ENCODE measurements at places on chromosomes 4 and X. TPM values are rescaled to one million over a fixed set of nuclear protein-coding genes. Genes with fewer than 3 reads are reported as not detected.

DNA sequence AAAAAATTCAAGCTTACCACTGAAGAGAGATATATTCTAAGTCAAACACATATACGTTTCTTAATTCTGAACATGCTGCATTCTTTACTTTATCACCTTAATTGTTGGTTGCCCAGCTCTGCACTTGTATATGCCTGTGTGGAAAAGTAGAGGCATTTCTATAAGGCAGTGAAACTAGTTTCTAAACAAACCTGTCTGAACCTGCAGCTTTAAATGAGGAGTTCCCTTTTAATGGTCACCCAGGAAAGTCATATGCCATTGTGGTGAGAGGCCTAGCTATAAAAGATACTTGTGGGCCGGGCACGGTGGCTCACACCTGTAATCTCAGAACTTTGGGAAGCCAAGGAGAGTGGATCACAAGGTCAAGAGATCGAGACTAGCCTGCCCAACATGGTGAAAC lies 147.4 kb upstream of the RXFP1 start:
- peaks cover 4% of the 10 kb centered on the region for H3K27me3 ChIP-seq
- H3K36me3 ChIP-seq, result no peaks in the 10 kb centered on the region
- H3K4me1 ChIP-seq, result no peaks in the 10 kb centered on the region
- DNase-seq, result no peak

Gene MAP3K15
- total RNA-seq, result not detected

- H3K36me3 ChIP-seq, result no peaks in the 10 kb centered on the region
- DNase-seq, result no peak
- no peak overlapping the region for H3K4me3 ChIP-seq
- H3K27ac ChIP-seq, result no peak overlapping the region
- no peaks in the 10 kb centered on the region for H3K4me1 ChIP-seq
Observed at GRCh38 chrX:78708262-78708661, 39.3 kb upstream of the LPAR4 start.

Gene SLC34A2
- not detected for total RNA-seq

Gene NEUROG2
- 9.6 TPM for total RNA-seq

Gene HSD17B13
- total RNA-seq, result not detected

DNA sequence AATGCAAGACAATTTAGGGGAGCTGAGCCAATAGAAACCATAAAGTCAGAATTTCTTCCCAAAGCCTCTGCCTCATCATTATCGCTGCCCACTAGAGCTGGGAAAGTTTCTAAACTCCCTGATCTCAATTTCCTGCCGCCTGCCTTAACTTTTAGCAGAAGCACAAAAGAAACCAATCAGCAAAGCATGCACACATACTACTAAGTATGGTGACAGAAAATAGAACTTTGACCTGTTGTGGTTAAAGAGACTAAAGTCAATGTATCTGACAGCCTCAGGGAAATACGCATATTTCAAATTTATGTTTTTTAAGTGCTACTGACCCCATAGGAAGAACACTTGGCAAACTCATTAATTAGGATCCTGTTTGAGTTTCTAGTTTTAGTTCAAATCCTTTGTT lies 10.1 kb downstream of the STK26 start:
- no peaks in the 10 kb centered on the region for H3K27me3 ChIP-seq
- no peak overlapping the region for H3K27ac ChIP-seq
- DNase-seq, result no peak
- no peak overlapping the region for H3K4me3 ChIP-seq

GRCh38 chr4:113899271-113900070 lies 80.0 kb downstream of the ARSJ start:
- H3K27me3 ChIP-seq, result no peaks in the 10 kb centered on the region
- H3K4me3 ChIP-seq, result no peak overlapping the region
- no peak overlapping the region for H3K27ac ChIP-seq
- no peak for DNase-seq

Gene CT45A1
- total RNA-seq, result not detected

Gene MAGEB17
- not detected for total RNA-seq

- no peaks in the 10 kb centered on the region for H3K36me3 ChIP-seq
- DNase-seq, result no peak
- H3K4me3 ChIP-seq, result no peak overlapping the region
- H3K27me3 ChIP-seq, result no peaks in the 10 kb centered on the region
- H3K4me1 ChIP-seq, result peaks cover 5% of the 10 kb centered on the region
Observed at GRCh38 chrX:23292988-23293651, 41.5 kb upstream of the PTCHD1 start.

- no peaks in the 10 kb centered on the region for H3K36me3 ChIP-seq
- no peak for DNase-seq
- no peak overlapping the region for H3K27ac ChIP-seq
- H3K27me3 ChIP-seq, result no peaks in the 10 kb centered on the region
- no peak overlapping the region for H3K4me3 ChIP-seq
Observed at GRCh38 chrX:13967636-13968035, 62.1 kb downstream of the GEMIN8 start.

DNA sequence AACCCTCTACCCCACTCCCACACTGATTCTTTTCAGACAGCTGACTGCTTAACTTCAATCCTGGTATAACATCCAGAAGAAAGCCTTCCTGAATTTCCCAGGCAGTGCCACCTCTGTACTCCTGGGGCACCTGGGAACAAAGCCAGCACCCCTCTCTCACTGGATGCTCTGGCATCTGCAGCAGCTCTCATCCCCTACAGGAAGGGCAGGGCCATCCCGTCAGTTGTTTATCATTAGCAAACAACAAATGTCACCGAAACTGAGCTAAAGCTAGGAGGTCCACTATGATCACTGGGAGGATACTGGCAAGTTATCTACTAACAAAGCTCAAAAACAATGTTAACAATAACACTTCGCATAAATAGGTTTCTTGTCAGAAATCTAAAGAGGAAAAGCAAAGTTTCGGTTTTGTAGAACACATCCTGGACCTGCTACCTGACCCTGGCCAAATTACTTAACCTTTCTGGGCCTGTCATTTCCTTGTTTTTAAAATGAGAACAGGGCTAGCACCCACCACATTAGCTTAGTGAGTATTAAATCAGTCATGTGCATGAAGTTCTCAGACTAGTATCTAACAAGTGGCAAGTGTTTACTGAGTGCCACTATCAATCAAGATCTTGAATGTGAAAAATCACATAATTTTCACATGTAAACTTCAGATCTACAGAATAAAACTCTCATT lies 86.6 kb downstream of the NR3C2 start:
- no peak overlapping the region for H3K27ac ChIP-seq
- H3K27me3 ChIP-seq, result no peaks in the 10 kb centered on the region
- H3K36me3 ChIP-seq, result no peaks in the 10 kb centered on the region

GRCh38 chr4:25770847-25771246 lies 91.9 kb downstream of the SEL1L3 start:
- H3K27ac ChIP-seq, result peak overlapping the region; percentile 38
- H3K36me3 ChIP-seq, result peaks cover 69% of the 10 kb centered on the region
- peaks cover 42% of the 10 kb centered on the region for H3K4me1 ChIP-seq
- no peaks in the 10 kb centered on the region for H3K27me3 ChIP-seq
- no peak overlapping the region for H3K4me3 ChIP-seq
- no peak for DNase-seq
